H4 (cell line): ENCODE measurements at places on chromosomes 4 and X. TPM values are rescaled to one million over a fixed set of nuclear protein-coding genes. Genes with fewer than 3 reads are reported as not detected.

- DNase-seq = no peak
These were observed 47.7 kb downstream of the BEND2 start for GRCh38 chrX:18172970-18173369.

DNA sequence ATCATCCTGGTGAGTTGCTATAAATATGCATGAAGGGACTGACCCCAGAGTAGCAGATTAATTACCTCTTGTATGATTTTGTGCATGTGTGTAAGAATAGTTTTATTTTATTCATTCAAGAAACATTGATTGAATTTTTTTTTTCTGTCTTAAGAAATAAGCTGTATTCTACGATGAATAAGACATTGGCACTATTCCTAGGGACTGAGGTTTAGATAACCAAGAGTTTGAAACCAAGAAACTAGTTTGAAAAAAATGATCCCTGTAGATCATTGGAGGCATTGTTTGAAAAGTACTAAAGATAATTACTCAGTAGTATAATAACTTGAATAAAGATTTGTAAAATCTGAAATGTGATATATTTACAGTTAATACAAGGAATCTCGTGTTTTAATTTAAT lies 1086.9 kb downstream of the PCDH7 start:
- peak; percentile 17 for DNase-seq

DNA sequence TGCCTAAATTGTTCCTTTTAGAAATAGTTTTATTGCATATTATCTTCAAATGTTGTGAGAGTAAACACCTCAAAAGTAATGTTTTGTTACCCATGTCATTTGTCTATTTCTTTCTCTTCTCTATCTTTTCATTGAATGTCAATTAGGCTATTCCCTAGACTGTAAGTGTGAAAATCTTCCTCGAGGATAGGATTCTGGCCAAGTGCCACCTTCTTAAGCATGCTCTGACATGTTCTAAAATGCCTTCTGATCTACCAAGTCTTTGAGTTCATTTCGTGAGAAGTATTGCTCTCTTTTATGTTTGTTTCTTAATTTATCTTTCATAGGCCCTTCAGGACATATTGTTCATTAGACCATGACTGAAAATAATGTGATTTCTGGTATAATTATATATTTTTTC lies 44.1 kb upstream of the TLL1 start:
- DNase-seq = no peak

GRCh38 chrX:64925480-64925879 lies 50.8 kb downstream of the ZC4H2 start:
- DNase-seq = no peak

GRCh38 chrX:11678158-11678557 lies 12.4 kb upstream of the ARHGAP6 start:
- no peak for DNase-seq

- DNase-seq = no peak
These were observed 29.0 kb upstream of the SMAD1 start for GRCh38 chr4:145452447-145453162.

DNA sequence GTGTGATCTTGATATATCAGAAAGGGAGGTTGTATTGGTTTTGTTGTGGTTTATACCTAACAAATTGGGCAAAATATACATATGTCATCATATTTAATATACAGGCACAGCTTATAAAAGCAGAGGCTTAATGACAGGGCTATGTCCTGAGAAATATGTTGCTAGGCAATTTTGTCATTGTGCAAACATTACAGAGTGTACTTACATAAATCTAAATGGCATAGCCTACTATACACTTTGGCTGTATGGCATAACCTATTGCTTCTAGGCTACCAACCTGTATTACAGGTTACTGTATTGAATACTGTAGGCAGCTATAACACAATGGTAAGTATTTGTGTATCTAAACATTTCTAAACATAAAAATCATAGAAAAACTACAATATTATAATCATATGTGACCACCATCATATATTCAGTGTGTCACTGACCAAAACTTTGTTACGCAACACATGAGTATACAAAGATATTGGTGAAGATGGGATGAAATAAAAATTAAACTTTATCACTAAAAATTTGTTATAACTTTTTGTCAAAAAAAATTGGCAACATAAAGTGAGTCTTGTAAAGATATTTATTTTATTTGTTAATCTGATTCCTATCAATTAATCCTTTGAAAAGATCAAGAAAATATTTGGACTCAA lies 414.0 kb upstream of the HS3ST1 start:
- no peak for DNase-seq

- no peak for DNase-seq
These were observed 22.7 kb upstream of the SRD5A3 start for GRCh38 chr4:55323375-55323774.

GRCh38 chrX:71565474-71566041 lies 12.7 kb upstream of the GCNA start:
- no peak for DNase-seq

- no peak for DNase-seq
These were observed 176.8 kb downstream of the SCFD2 start for GRCh38 chr4:53189011-53189410.

- no peak for DNase-seq
These were observed 128.3 kb upstream of the STIM2 start for GRCh38 chr4:26732356-26732755.

- DNase-seq = peak; percentile 76
These were observed 9.8 kb upstream of the ANXA5 start for GRCh38 chr4:121706595-121707021.

- peak; percentile 17 for DNase-seq
These were observed 136.2 kb downstream of the EVC2 start for GRCh38 chr4:5572114-5572513.

DNA sequence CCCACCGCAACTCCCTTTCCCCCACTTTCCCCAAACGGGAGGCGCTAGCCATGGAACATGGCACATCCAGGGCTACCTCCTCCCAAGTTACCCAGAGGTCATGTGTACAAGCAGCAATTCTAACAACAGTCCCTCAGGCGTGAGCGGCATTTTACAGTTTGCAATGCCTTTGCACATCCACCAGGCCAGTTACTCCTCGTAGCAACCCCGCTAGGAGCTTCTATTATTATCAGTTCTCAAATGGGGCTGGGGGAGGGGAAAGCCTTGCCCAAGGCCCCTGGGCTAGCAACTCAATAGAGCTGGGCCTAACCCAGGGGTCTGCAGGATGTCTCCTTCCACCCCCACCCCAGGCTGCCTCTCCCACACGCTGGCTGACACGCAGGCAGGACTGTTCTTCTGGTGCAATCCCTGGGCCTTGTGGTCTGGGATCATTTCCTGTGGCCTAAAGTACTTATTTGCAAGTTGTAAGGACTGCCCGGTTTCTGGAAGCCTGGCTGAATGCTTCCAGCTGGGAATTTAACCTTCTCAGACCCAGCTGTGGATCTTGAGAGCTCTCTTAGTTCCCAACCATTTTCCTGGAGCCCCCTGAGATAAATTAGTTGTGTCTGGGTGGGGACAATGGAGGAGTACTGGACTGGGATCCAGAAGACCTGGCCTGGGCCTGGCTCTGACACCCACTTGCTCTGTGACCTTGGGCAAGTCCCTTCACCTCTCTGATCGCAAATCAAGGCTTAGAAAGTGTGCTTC lies 27.7 kb downstream of the PJA1 start:
- peak; percentile 37 for DNase-seq

GRCh38 chrX:107723511-107723910 lies 52.1 kb downstream of the TSC22D3 start:
- no peak for DNase-seq

- peak; percentile 16 for DNase-seq
These were observed 37.5 kb upstream of the BRS3 start for GRCh38 chrX:136450050-136450830.

- no peak for DNase-seq
These were observed 73.9 kb downstream of the LUZP4 start for GRCh38 chrX:115363372-115363771.

GRCh38 chrX:24485323-24485722 lies 20.2 kb downstream of the PDK3 start:
- DNase-seq = no peak

DNA sequence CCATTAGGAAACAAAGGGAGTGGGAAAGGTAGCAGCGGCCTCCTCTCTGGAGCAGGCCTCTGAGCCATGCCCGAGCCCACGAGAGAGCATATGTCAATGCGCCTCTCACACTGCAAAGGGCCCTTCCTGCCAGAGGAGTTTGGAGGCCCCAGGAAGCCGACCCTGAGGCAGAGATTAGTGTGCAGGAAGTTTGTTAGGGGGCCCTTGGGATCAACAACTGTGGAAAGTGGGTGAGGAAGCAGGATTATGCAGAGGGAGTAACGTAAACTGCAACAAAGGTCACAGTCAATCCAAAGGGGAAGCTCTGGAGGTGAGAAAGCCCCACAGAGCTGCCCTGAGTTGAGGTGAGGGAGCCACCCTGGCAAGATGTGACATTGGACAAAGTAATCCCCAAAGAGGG lies 17.4 kb downstream of the RTL5 start:
- DNase-seq = no peak

DNA sequence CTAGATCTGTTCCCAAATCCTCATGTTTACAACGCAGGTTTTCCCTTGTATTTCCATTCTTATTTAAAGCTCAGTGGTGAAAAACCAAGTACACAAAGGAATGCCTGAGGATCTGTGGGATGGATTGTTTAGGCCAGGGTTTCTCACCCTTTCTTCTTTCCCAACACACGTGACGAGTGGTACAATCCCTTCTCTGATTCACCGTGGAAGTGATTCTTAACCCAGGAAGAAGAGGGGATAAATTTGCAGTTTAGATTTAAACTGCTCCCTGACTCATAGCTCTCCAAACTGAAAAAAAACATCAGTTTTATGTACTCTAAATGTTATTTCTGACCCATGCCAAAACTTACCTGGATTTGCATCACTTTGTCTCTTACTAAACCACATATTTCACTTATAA lies 17.0 kb downstream of the PAQR3 start:
- peak; percentile 8 for DNase-seq

GRCh38 chr4:134178706-134179105 lies 22.9 kb downstream of the PABPC4L start:
- DNase-seq = no peak

GRCh38 chr4:175263537-175263936 lies 345.4 kb downstream of the ADAM29 start:
- DNase-seq = no peak

- no peak for DNase-seq
These were observed 79.9 kb downstream of the SLC7A11 start for GRCh38 chr4:138162259-138162658.

The DIAPH2 gene
- 4.1 and 6.3 TPM in 2 replicates for total RNA-seq

The TIMM17B gene
- 59.1 and 61.2 TPM in 2 replicates for total RNA-seq

The CFAP47 gene
- total RNA-seq = 0.84 and 1.6 TPM in 2 replicates

The TLR10 gene
- 0.08 TPM in 1 of 2 replicates, not detected in the other for total RNA-seq

The KLF3 gene
- total RNA-seq = 5.2 and 8.0 TPM in 2 replicates

The ENAM gene
- not detected in 2 replicates for total RNA-seq

The RAB41 gene
- not detected in 2 replicates for total RNA-seq

The IL2RG gene
- total RNA-seq = not detected in 2 replicates

The MAGEA3 gene
- total RNA-seq = 15.8 and 18.1 TPM in 2 replicates

The VCX3A gene
- 160 and 182 TPM in 2 replicates for total RNA-seq

The TEX13C gene
- total RNA-seq = 0.08 and 0.14 TPM in 2 replicates

The OTUD6A gene
- not detected in 2 replicates for total RNA-seq

The PABPC5 gene
- total RNA-seq = 4.9 and 7.6 TPM in 2 replicates

The WAS gene
- 0.10 and 0.16 TPM in 2 replicates for total RNA-seq
